ENCODE measurements at places on chromosomes 3 and 15.

DNA sequence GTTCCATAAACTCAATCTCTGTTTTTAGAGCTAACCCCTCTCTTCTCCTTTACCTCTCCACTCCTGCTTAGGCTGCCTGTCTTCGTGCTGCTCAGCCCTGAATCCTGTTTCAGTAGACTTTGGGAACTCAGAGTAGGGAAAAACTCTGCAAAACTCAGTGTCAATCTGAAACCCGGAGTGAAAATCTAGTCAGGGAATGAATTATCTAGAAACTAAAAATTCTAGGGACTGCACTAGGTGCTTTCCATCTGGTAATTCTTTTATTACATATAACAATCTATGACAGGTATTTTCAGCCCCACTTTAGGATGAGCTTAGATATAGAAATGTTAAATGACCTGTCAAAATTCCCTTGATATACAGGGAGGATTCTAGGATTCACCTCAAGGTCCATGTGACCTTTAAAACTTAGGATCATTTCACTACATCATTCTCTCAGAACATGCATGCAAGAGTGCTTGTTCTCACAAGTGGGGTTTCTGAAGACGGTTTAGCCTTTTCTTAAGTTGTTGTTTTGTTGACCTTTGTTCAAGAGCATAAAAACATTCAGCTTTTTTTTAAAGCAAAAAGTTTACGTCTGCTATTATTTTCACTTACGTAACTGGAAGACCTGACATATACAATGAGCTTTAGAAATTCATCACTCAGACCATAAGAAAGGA, 108.2 kb upstream of the MBNL1 start:
- no peak for DNase-seq

GRCh38 chr15:85404918-85405866, 24.8 kb downstream of the AKAP13 start:
- DNase-seq: no peak

- DNase-seq: no peak
These were observed 279.6 kb downstream of the KLF13 start for GRCh38 chr15:31606194-31606669.

DNA sequence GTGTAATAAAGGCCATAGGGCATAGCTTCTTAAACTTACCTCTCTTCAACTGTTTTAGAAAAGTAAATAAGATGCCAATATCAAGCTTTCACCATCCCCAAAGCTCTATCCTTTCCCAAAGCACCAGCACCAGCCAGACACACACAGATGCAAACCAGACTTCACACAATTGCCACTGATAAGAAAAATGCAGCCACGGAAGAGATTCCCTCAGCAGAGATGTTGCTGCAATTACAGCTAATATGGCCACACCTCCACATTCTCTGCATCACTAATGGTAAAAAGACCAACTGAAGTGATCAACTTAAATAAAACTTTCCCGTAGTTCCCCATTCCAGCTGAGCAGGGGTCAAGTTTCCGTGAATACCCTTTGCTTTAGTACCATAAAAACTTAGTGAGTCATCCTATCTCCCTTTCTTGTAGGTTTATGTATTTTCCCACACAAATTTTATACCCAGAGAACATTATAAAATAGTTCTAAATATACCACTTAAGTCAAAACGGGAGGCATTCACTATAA, 64.4 kb downstream of the SLC9A9 start:
- no peak for DNase-seq

DNA sequence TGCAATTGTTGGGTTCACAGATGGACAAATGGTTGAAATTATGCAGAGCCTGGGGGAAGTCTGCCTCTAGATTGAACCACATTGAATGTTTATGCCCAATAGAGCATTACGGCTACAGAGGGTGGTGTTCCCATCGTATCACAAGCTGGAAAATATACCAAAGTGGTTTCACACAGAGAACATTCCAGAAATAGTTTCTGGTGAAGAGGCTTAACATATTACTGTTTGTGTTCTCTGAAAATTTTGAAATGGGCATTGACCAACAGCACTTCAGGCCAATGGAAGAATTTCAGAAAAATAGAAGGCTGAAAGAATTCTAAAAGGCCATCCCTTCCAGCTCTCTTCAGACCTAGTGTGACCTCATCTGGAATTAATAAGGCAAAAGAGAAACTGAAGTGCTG, 203.9 kb downstream of the NEK10 start:
- no peak for DNase-seq

- no peak for DNase-seq
These were observed 96.0 kb downstream of the CCNL1 start for GRCh38 chr3:157063926-157064325.

DNA sequence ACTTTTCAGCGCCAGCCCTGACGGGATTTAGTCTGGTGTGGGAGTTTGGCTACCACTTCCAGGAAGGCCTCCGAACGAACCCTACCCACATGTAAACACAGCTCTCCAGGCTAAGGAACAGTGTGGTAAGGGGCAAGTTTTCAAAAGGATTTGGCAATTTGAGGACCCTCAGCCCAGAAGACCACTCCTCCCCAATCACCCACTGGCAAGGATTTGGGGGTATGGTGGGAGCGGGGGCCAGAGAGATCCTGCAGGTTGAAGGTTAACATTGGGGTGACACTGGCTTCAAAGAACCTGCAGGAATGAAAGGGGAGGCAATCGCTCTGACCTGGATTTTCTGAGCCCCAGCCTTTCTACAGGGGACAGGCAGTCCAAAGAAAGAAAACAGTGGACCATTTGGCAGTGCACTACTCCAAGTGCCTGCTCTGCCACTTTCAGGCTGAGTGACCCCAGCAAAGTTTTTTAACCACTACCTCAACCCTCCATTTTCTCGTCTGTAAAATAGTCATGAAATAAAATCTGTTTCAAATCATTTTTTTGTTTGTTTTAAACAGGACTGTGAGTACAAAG, 34.5 kb downstream of the ZIC4 start:
- no peak for DNase-seq

All from CD8-positive, alpha-beta T cell (primary cell).